NCI-H1092 treated with DMSO at 0.1 percent for 48 hours (cell line): ENCODE measurements at places on chromosomes 2 and 18.

DNA sequence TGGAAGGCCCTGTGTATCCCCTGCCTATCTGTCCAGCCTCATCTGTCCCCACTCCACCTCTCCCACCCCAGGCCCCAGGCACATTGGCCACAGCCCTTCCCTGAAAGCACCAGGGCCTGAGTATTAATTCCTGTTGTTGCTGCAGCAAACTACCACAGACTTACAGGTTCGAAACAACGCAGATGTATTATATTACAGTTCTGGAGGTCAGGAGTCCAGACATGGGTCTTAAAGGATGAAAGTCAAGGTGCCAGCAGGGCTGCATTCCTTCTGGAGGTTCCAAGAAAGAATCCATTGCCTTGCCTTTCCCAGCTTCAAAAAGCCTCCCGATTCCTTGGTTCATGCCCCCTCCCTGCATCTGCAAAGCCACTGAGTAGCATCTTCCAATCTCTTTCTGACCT lies 78.7 kb upstream of the LAPTM4A start:
- DNase-seq = no peak

DNA sequence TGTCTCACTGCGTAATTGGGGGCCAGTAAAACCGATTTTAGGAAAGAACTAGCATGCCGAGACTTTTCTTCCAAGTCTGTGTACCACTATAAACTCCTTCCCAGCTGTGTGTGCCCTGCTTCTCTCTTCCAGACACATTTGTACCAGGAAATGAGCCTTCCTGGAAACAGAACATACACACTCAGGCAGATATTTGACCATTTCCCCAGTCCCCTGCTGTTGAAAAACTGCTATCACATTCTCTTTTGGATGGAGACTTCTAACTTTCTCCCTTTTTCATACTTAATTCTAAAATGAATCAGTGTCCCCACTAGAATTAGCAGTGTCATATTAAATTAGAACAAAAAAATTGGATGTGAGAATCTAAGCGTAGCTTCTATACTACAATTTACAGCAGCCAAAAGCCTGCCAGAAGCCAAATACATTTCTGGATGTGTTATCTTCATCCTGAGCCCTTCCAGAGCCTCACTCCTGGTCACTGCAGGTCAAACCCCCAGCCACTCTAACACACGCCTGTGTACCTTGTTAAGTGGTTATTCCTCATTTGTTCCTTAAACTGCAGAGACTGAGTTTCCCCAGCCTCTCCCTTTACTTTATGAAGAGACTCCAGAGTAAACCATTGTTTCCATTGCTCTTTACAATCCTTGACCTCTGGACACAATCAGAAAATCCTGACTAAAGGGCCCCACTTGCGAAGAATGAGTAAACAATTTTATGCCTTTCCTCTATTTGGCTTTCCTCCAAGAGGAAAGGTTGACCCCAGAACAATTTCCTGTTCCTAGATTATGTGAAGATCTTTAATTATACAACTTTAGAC lies 20.4 kb downstream of the DSG4 start:
- DNase-seq = no peak

GRCh38 chr2:106142683-106143082 lies 51.4 kb downstream of the UXS1 start:
- no peak for DNase-seq

DNA sequence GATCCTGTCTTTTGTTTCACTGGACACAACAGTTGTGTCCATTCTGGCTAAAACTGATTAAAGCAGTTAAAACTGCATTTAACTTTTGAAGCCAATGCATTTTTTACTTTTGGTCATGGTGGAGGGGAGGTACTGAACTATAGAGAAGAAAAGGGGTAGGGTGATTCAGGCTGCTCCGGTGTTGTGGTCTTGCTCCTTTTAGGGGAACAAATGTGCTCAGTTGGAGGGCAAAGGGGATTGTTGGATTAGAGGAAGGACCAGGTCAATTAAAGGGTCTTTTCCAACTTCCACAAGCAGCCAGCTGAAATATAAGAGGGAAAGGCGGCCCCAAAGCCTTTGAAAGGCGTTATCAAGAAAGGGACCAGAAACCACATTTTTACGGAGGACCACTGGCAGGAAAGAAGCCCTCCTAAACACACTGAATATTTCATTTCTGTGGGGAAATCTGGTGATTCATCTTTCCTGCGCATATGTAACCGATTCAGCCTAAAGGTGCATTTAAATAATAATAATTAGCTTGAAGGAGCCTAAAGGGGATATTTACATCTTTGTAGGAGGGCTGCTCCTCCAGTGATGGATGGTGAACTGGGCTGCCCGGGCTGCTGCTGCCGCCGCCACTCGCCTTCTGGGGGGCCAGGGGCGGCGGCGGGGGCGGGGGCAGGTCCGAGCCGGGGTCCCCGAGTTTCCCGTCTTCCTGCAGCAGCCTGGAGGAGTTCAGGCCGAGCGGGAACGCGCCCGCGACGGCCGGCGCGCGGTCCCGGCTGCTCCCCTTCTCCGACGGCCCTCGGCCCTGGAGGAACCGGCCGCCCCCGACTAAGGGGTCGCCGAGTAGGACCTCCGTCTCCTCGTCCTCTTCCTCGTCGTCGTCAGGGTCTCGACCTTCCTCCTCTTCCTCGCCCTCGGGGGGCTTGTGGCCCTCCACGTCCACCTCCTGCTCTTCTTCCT lies 5.2 kb downstream of the SKOR2 start:
- DNase-seq = no peak

DNA sequence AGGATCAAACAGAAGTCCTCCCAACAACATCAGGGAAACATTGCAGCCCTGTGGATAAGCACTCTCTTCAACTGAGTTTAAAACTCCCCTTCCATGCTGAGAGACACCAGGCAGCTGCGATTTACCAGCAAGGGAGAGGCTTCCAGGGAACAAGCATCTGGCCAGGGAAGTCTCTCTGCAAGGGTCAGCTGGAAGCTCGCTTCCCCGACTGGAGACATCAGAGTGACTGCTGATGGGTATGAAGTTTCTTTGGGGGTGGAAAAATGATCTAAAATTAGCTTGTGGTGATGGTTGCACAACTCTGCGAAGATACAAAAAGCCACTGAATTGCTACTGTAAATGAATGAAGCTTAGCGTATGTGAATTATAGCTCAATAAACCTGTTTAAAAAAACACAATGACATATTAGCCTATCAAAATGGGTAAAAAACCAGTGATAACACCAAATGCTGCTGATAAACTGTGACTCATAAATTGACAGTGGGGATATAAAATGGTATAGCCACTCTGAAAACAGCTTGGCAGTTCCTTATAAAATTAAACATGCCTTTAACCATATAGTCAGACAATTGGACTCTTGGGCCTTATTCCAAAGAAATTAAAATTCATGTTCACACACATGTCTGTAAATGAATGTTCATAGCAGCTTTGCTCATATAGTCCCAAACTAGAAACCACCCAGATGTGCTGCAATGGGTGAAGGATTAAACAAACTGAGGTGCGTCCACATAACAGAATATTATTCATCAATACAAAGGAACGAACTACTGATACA lies 1082.0 kb downstream of the SOCS6 start:
- no peak for DNase-seq
